ENCODE measurements at places on chromosomes 11 and 22. TPM values are rescaled to one million over a fixed set of nuclear protein-coding genes. Genes with fewer than 3 reads are reported as not detected.

DNA sequence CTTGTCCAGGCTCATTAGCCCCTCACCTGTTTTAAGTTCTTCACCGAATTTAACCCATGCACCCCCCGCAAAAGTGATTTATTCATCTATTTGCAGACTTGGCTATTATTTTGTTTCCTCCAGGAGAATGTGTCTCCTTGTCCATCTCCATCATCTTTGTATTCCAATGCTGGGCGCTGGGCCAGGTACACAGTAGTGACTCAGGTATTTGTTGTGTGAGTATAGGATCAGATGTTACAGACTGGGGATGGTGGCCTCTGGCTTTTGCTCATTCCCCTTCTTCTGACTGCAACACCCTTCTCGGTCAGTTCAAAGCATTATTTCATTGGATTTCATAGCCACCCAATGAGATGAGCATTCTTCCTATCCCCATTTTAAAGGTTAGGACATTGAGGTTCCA is 408.2 kb downstream of the MN1 start:
- H3K27me3 ChIP-seq = no peaks in the 10 kb centered on the region
- DNase-seq = no peak
- no peak overlapping the region for H3K27ac ChIP-seq

DNA sequence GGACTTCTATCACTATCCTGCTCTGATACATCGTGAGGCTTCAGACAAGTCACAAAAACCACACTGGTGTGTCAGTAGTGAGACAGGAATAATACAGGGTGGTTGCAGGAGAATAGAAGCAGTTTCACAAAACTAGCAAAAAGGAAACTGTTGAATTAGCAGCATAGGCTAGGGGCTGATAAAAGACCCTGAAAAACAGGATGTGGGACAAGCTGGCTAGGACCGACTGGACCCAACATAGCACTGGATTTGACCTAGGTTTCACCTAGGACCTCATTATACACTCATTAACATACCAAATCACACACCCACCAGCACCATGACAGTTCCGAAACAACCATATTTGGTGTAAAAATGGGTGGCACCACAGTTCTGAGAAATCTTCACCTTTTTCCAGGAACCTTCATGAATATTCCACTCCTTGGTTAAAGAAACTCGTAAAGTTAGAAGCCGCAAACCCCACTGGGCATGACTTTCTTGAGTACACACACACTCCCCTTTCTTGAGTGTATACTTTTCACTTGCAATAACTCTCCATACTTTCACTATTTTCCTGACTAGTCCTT is 76.2 kb downstream of the SLC1A2 start:
- H3K27me3 ChIP-seq = no peaks in the 10 kb centered on the region
- H3K4me1 ChIP-seq = peaks cover 10% of the 10 kb centered on the region
- H3K4me3 ChIP-seq = no peak overlapping the region
- no peaks in the 10 kb centered on the region for H3K36me3 ChIP-seq
- no peak for DNase-seq

The CCDC73 gene
- not detected for total RNA-seq

The SCARF2 gene
- total RNA-seq = 3.2 TPM

Data from Panc1 (cell line).